ENCODE measurements at places on chromosomes 6 and 20.

- peak; percentile 37 for DNase-seq
Measured at GRCh38 chr6:54053881-54054391, 57.3 kb upstream of the MLIP start.

DNA sequence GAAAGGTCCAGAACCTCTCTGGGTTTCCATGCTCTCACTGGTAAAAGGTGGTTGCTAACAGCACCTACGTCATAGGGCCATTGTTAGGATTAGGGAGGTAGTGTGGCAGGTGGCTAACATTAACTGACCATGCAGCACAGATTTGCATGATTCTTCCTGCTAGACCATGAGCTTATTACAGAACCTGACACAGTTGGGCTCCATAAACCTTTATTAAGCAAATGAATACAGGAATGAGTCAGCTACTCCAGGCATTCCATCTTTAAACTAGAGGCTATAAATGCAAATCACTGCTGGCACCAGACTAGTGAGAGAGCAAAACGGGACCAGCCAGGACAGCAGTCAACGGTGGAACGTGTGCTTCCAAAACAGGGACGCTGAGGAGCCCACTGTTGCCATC is 440.1 kb downstream of the PTPRT start:
- no peak for DNase-seq

DNA sequence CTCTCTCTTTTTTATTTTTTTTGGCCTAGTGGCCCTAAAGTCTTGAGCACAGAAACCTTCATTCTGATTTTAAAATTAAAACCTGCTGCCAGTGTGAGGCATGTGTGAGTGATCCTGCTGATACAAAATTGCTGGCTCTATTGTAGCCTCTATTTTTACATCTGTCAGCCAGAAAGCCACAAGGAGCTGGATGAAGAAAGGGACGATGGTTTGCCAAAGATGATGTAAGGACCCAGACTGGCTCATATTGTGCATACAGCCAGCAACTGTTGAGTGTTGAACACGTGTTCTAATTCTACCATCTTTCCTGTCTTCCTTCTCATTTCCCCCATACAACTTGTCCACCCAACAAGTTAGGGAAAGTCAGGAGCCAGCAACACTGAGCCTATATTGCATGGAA is 40.8 kb upstream of the ATXN1 start:
- DNase-seq, result no peak

GRCh38 chr6:141153563-141153962 is 979.2 kb upstream of the GJE1 start:
- DNase-seq, result no peak

GRCh38 chr6:17035257-17036064 is 66.4 kb upstream of the STMND1 start:
- no peak for DNase-seq

GRCh38 chr6:124132256-124132655 is 328.6 kb downstream of the NKAIN2 start:
- DNase-seq, result no peak

DNA sequence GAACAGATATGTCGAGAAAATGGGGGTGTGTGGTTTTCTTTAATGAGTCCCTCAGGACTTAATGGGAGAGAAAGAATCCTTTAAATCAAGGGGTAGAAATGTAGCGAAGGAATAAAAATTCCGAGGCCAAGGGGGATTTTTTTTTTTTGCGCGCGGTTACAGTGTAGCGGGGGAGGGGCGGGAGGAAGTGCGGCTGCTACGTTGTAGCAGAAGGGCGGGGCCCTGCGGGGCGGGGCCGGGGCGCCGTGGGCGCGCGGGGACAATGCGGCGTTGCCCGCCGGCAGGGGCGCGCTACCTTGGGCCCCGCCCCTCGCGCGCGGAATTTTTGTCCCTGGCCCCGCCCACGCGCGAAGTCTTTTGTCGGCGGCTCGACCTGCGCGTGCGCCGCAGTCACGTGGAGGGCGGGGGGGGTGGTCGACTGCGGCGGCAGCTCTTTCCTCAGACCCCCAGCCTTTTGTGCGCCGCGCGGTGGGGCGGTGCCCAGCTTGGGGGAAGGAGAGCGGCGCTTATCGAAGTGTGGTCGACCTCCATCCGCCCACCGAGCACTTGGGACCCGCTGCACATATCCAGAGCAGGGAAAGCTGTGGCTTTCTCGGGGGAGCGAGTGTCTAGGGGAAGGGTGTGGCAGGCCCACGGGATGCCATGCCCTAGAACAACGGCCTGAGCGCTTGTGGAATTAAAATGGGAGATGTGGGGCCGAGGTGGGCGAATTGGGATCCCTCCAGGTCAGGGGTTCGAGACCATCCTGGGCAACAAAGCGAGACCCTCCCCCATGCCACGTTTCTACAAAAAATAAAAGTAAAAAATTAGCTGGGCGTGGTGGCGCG is 1.3 kb downstream of the TUBB start:
- DNase-seq, result peak; percentile 94

GRCh38 chr6:50102676-50103075 is 52.9 kb upstream of the DEFB112 start:
- no peak for DNase-seq

DNA sequence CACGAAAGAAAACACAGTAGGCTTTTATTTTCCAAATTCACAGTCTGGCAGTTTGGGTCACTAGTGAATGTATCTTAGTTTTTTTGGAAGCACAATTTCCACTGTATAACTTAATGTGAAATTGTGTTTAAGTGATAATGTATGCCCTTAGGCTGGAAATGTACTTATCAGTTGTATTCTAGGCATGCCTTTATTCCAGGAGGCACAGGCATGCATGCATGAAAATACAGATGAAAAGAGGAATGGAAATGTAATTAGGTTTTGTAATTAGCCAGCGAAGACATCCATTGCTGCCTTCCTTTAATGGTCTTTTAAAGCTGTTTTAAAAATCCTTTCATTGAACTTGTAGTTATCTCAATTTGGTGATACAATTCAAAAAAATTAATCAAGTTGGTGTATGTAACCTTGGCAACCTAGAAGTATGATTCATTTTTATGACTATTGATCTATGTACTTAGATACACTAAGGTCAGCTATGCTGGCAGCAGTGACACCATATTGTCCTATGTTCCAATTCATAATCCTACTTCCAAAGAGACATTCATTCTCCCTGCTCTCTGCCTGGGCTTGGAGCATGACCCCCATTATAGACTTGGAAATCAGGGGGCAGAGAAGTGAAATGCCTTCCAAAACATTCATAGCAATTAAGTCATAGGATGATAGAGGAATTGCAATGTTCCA is 73.1 kb downstream of the SNAP25 start:
- DNase-seq, result no peak

DNA sequence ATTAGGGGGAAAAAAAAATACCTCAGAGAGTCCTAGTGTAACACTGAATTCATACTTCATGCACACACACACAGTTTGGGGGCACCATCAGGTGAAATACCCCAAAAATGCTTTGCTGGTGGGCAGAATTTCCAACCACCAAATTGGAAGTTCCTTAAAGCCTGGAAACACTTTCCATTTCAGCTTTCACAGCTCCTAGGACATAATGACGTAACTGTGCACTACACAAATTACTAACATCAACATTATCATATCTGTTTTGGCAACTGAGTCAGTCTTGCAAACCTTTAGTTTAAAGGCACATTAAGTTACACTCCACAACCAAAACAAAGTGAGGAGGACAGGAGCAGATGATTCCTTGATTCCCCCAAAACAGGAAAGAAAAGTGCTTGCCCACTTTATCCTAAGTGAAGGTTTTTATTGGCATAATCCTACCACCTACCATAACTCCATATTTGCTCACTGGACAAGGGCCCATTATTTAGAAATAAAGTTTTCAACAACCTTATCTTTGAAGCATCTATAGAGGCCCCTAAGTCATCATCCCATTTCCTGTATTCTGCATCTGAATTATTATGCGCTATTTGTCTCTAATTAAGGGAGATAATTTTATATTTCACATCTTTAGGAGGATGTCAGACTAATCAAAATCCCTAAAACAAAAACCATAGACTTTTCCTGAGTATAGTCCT is 3.4 kb downstream of the MBOAT1 start:
- no peak for DNase-seq

DNA sequence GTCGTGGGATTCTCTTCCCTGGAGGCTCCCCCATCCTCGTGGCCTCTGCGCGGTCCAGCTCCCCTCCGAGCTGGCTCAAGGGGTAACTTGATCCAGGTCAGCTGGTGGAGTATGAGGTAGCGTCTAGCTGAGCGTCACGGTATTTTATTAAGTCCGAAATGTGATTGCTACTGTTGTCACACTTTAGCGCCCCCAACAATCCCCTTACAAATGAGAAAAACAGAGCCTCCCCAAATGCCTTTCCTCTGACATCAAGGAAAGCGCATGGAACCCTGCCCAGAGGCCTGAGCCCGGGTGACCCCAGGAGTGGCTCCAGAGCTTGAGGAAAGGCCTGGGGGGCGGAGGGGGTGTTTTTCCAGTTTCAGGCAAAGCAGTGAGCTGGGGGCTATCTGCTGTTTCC is 192.4 kb downstream of the ZMYND8 start:
- DNase-seq, result no peak

GRCh38 chr20:44914924-44915323 is 5.1 kb downstream of the PABPC1L start:
- DNase-seq, result no peak

- no peak for DNase-seq
Measured at GRCh38 chr6:158165919-158166416, 2.1 kb downstream of the SERAC1 start.

- no peak for DNase-seq
Measured at GRCh38 chr6:85644279-85644762, 1.6 kb upstream of the SYNCRIP start.
